ENCODE measurements at places on chromosomes 13 and 19.

GRCh38 chr13:52665325-52665724 is 12.7 kb downstream of the SUGT1 start:
- DNase-seq, result no peak

GRCh38 chr13:95896301-95896700 is 156.9 kb downstream of the UGGT2 start:
- no peak for DNase-seq

- DNase-seq, result no peak
These were observed 102.6 kb upstream of the RNF113B start for GRCh38 chr13:98279473-98280175.

DNA sequence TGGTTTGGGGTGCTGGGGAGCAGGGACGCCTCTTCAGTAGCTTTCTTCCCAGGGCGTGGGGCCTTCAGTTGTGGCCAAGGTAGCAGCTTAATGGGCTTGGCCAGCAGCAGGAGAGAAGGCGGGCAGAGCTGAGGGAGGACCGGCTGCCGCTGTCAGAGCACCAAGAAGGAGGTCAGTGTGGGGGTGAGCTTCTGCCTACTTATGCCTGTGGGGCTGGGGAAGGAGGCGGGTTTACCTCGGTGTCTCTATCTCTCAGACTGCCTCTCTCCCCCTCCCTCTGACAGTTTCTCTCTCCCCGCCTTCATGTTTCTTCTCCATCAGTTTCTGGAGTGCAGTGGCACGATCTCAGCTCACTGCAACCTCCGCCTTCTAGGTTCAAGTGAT is at the start of gene CAPN12:
Gene CAPN12, minus strand, starts transcription at position 177 of the 384 bp plus-strand sequence. CDS start 309 bp downstream, outside the sequence.
- DNase-seq, result no peak

DNA sequence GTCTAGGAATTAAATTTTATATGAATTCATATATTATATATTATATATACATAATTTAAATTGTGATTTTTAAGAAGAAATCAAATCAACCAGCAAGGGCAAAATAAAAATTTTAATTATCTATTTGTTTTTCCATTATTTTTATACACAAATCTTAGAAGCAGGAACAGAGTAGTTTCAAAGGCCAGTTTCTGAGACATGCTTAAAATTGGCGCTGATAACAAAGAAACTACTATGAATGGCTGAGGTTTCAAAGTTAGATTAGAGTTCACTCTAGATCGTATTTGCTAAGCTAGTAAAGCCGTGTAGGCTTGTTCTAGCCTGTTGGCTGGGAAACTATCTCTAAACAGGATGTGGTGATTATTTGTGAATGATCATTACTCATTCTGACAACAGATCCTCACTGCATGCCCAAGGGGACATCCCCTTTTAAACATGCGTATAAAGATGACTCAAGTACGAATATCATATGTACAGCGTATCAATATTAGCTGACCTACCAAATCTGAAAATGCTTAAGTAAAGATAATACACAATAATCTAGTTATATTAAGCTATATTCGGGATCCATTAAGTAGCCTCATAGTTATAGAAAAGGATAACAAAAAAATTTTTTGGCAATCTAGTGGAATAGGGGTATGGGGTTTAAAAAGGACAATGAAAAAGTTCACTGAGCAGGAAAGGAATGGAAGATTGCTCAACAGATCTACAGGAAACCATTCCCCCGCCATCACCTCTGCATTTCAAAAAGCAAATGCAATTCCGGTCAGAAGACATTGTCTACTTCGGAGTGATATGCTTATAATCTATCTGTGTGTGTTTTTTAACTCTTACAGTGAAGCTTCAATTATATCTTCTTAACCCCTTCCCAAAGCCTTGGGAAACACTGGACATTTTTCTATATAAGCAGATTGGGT is 150.1 kb downstream of the SHISA2 start:
- peak; percentile 10 for DNase-seq

DNA sequence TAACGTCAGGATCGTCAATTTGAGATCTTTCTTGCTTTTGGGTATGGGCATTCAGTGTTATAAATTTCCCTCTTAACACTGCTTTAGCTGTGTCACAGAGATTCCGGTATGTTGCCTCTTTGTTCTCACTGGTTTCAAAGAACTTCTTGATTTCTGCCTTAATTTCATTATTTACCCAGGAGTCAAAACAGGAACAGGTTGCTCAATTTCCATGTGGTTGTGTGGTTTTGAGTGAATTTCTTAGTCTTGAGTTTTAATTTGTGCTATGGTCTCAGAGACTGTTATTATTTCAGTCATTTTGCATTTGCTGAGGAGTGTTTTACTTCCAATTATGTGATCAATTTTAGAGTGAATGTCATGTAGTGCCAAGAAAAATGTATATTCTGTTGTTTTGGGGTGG is 153.1 kb downstream of the PCDH17 start:
- no peak for DNase-seq

DNA sequence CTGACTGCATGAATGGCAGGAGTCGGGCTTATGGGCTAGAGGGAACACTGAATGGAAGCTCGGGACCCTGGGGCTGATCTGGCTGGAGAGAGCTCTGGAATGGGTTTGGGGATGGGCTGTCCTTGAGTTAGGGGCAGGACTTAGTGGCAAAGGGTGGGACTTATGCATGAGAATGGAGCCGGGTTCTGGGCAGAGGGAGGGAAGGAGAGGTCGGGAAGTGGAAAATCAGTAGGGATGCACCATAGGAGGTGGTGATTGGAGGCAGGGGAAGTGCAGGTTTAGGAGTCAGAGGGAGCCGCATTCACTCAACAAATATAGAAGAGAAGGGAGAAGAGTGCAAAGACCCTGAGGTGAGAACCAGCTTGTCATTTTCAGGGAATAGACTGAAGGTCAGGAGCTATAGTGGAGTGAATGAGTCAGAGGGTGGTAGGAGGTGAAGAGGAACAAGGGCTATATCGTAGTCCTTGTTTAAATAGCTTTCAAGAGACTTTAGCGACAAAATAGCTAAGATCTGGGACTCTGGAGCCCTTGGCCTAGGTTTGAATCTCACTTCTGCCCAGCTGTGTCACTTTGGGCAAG is 748 bp downstream of the RAB4B start:
- DNase-seq, result no peak

GRCh38 chr19:42285541-42285941 is 16.4 kb upstream of the PRR19 start:
- DNase-seq, result no peak

- no peak for DNase-seq
These were observed 28.0 kb downstream of the MEGF8 start for GRCh38 chr19:42353341-42354015.

- no peak for DNase-seq
These were observed 2.9 kb upstream of the KPTN start for GRCh38 chr19:47486900-47487299.

- no peak for DNase-seq
These were observed 364.7 kb downstream of the ENOX1 start for GRCh38 chr13:43422116-43422515.

DNA sequence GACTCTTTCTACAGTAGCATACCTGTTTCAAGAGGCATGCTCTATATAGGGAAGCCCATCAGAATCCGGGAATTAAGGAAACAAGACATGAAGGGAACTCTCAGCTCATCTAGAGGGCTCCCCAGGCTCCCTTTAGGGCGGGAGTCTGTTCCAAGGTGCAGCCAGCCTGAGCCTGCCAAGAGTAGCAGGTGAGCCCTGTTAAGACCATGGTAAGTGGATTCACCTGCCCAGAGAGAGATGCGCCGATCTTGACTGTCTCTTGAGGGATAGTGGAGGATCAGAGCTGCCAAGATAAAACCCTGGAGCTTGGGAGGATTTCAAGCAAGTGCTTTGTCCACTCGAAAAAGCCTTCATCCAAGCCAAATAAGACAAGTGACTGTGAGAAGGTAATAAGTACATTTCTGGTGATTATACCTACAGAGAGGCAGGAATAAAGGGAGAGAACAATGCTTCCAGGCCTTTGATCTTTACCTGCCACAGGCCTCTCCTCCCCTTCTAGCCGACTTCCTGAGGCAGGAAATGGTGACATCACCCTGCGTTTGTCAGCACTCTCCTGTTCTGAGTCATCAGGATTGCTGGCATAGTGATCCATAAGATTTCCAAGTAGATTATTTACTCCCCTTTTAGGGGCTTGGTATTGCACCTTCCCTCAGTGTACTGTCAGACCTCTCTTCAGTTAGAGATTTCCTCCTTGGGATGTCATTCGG is 31.5 kb downstream of the KLF5 start:
- no peak for DNase-seq

DNA sequence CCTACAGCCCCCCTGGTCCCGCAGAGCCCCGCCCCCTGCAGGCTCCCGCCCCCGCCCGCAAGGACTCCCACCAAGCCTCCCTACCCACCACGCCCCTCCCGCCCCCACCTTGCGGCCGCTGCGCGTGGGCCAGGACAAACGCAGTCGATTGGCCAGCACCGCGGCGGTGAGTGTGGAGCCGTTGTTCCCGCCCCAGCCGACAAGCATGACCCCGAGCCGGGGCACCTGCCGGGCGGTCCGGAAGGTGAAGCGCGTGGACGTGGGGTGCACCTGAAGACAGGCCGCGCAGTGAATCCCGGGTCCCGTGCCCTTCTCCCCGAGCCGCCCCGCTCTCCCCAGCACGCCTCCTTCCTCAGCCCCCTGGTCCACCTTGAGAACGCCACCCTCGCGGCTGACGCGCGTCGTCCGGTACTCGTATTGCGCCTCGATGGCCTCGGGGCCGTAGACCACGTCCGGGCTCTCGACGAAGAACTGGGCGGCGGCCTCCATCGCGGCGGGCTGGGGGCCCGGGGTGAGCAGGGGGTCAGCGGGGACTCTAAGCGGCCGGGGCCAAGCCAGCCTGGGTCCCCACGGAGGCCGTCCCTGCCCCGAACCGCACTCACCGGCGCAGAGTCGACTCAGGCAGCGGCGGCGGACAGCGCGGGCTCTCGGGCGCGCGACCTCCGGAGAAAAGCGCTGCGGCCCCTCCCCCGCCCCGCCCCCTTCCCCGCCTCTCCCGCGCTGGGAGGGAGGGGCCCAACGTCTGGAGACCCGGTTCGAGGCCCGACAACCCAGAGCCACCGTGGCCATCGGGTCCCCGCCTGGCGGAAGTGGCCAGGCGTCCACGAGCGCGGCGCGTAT is at the start of gene ISYNA1:
Gene ISYNA1, minus strand, starts transcription at position 643 of the 840 bp plus-strand sequence. Its CDS starts 154 bp downstream, at position 489.
- DNase-seq, result peak; percentile 37

DNA sequence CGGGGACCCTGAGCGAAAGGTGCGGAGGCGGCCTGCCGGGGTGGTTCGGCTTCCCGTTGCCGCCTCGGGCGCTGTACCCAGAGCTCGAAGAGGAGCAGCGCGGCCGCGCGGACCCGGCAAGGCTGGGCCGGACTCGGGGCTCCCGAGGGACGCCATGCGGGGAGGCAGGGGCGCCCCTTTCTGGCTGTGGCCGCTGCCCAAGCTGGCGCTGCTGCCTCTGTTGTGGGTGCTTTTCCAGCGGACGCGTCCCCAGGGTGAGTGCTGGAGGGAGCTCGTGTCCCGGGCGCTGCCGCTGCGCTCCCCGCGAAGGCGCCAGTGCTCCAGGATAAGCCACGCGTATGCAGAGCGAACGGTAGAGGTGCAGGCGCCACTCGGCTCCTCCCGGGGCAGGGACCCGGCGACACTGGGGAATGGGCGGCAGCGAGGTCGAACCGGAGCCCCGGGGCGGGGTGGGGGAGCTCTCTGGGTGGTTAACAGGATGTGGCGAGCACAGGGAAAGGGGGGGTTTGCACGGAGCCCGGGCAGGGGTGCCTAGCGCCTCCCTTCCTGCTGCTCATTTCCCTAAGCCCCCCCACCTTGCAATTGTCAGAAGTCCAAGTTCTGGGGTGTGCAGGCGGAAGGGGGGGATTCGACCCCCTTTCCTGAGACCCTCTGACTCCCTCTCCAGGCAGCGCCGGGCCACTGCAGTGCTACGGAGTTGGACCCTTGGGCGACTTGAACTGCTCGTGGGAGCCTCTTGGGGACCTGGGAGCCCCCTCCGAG is at the start of gene IL27RA:
Gene IL27RA, plus strand, starts transcription at position 44 of the 762 bp plus-strand sequence. Its CDS starts 111 bp downstream, at position 155.
- DNase-seq, result peak; percentile 55

DNA sequence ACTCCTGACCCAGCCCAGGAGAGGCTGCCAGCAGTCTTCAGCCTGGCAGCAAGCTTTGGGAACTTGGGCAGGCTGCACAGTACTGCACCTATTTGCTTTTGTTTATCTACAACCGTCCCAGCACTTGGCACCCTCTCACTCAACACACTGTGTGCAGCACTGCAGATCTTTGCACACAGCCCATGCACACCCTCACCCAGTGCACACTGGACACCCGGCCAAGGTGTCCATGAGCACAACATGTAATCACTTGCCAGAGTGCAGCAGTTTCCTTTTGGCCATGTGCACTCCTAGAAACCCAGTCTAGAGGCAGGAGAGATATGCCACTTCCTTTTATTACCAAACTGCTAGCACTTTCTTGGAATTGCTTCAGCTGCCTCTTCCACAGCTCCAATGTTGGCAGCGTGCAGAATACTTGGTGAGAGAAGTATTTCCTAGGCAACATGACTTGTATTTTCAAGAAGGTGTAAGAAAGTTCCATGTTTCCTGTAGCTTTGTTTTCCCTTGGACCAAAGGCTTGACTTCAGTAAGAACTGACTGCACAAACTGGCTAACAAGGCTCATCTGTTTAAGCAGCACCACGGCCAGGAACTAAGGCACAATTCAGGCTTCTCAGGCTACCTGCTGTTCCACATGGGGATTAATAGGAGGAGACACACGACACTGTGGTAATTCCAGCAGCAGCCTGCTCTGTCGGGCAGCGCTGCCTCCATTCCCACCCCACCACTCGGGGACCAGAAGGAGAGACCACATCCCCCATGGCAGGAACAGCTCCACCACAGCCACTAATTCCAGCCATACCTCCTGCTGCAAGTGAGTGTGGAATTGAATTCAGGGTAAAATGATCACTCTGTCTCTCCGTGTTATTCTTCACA is 15.3 kb downstream of the ATP7B start:
- no peak for DNase-seq

DNA sequence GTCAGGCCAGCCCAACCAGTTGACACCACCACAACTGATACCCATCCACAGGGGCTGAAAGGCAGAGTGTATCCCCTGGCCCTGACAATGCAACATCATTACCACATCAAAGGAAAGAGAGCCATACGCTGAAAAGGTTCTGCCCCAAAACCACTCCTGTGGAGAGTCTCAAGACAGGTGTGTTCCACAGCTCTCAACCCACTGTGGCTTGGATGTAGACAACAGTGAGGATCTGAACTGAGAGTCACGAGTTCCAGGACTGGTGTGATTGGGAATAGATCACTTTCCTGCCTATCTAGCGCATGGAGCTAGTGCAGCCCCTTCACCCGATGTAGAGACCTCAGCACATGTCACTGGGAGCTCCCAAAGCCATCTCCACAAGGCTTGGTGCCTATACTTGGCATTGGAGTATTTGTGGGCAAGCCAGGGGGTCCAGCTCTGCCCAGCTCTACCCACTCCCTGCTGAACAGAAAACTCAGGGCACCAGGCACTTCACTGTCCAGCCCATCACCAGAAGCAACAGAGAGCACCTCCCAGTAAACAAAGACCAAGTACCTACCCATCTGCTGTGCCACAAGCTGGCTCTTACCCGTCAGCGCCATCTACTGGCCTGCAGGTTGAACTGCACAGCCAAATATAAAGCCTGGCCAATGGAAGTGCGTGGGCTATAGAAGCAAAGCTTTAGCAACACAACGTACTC is 579.5 kb downstream of the UQCRFS1 start:
- peak; percentile 22 for DNase-seq

DNA sequence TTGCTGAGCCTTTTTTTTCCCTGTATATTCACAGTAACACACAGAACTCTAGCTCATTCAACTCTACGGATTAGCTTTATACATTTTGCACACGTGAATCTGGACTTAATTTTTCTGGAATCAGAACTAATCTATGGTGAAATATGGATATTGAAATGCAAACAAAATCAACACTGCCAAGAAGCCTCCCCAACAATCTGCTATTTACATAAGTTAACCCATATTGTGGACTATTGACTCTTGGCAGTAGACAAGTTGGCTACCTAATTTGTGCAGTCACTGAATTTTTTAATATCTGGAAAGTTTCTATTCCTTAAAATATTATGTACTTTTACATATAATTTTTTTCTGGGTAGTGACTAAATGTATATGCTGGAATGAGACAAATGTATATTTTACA is 815.4 kb downstream of the PCDH17 start:
- no peak for DNase-seq
